ENCODE measurements at places on chromosomes 6 and 20.

- no peak for DNase-seq
Measured at GRCh38 chr6:524803-525202, 132.1 kb downstream of the HUS1B start.

DNA sequence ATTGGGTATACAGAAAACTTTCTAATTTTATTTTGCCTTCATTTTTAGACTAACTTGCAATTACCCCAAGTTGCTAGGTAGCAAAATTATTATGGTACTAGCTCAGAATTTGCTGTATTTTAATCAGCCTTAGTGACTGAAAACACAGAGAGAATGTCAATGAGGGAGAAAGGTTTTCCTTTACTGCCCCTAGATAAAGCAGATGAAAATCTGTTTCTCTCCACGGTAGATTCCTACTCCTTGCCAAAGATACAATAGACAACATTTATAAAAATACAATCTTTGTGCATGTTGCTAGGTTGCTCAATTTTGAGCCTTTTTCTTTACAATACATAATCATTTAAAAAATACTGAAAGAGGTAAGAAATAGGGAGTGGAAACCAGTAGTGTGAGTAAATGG is 222.2 kb downstream of the BCKDHB start:
- no peak for DNase-seq

GRCh38 chr6:38805127-38805655 is 90.1 kb downstream of the DNAH8 start:
- DNase-seq, result no peak

DNA sequence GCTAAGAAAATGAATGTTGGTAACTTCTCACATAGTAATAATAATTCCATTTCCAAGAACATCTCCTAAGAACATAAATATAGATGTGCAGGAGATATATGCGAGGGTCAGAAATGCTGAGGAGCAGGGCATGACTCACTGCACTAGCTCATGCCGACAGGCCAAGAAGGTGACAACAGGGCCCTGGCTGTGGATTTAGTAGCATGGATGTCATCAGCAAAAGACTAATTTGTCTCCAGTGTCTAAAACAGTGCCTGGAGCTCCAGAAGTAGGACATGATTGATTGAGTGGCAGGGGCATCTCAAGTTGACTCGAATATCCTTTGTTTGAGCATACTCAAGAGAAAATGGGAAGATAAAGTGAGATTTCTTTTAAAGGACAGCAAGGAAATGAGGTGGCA is 207.0 kb upstream of the FOXA2 start:
- no peak for DNase-seq

- DNase-seq, result no peak
Measured at GRCh38 chr20:17538517-17539170, 7.5 kb upstream of the BFSP1 start.

- DNase-seq, result no peak
Measured at GRCh38 chr6:43909474-43910148, 139.6 kb downstream of the VEGFA start.

- DNase-seq, result peak; percentile 69
Measured at GRCh38 chr20:43925215-43925614, 10.6 kb downstream of the TOX2 start.

- no peak for DNase-seq
Measured at GRCh38 chr6:133241901-133242636, 912 bp downstream of the EYA4 start.

DNA sequence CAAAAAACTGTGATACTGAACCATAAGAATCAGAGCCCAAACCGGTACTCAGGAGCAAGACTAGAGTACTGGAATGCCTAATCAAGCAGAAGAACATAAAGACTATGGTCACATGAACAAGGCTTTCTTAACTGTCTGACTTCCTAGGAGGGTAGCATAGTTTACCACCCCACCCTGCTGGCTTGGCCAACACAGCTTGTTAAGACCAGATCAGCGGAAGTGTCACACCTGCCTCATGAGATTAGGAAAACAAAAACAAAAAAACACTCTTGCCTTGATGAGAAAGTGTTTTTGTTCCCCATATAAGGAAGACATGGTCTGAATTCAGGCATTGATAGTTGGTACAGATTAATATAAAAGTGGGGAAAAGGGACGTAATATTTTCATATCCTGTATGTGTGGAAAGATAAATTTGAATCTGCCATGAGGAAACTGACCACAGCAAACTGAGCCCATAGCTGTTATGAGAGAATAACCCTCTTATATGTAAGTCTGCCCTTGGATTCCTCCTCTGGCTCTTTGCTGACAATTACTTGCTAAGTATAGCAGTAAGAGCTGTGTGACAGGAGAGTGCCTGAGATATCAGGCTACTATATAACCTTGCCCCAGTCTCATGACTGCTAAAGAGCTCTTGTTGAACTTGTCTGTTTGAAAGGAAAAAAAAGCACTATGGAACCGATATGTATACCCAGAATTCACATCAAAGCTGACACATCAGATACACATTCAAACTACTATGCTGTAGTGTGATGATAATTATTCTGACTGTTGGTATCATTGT is 197.1 kb downstream of the EPHA7 start:
- DNase-seq, result no peak

DNA sequence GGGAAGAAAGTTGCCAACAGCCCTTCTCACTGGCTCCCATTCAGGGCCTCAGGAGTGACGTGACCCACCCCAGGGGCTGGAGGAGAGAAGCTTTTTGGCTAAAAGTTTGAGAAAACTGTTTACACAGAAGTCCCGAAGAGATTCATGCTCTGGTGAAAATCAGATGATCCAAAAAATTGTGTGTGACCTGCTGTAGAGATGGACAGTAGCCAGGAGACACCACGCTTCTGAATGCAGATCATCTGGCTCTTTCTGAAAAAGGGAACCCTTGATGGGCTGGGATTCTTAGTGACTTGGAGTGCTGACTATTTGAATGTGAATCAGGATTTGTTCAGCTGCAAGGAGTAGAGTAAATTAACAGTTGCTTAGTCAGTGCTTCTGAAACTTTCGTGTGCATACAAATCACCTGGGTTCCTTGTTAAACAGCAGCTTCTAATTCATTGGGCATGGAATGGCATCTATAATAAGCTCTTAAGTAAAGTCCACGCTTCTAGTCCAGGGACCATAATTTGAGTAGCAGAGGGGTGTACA is 265.1 kb downstream of the PREX1 start:
- no peak for DNase-seq

- no peak for DNase-seq
Measured at GRCh38 chr20:37922016-37922415, 19.1 kb downstream of the VSTM2L start.

- DNase-seq, result no peak
Measured at GRCh38 chr6:132041706-132042105, 90.5 kb upstream of the CCN2 start.

DNA sequence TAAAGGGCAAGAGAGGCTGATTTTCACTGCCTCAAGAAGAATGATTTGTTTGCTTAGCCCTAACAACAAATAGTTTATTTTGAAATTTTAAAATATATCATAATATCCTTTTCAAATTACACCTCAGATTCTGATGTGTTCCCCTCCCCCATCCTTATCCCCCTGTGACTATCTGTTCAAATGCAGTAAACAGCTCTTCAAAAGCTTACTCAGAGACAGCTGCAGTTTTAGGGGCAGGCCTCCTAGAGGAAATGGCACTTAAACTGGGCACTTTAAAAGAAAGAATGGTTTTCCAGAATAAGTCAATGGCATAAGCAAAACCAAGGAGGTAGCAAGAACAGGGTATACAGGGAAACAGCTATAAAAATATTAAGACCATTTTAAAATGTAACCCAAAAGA is 118.6 kb upstream of the UST start:
- DNase-seq, result no peak

DNA sequence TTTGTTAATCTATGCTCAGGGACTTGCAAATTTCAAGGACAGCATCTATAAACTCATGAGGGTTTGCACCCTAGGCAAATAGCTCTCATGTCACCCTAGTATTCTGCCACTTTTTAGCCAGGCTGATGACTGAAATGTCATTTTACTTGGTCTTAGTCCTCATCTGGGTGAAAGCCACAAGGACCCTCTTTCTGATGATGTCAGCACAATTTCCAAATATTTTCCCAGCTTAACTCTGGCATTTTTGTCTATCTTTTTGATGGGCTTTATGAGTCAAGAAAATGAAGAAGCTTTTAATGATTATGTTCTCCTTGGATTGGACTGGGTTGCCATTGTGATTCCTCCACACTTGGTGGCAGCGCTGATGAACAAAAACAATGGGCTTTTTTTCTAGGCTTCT is 420.1 kb upstream of the BTBD3 start:
- no peak for DNase-seq

DNA sequence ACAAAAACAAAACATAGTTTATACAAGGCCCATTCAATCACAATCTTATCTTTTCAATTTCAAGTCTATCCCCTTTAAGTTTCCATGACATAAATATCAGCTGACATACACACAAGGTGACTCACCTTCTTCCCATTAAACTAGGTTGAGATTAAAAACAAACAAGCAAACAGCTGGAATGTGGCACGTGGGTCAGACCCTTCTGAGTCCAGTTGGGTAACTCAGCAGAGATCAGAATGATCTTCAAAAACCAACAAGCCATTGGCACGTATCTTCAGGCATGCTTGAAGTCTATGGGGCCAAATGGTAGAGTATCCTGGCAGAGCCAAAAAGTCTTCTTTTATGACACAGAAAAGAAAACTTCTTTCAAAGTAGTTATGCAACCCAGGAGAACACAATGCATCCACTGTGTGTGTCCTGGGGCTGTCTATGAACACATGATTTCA is 603.5 kb upstream of the CITED2 start:
- DNase-seq, result no peak

- DNase-seq, result no peak
Measured at GRCh38 chr6:143205991-143206390, 145.3 kb downstream of the AIG1 start.

DNA sequence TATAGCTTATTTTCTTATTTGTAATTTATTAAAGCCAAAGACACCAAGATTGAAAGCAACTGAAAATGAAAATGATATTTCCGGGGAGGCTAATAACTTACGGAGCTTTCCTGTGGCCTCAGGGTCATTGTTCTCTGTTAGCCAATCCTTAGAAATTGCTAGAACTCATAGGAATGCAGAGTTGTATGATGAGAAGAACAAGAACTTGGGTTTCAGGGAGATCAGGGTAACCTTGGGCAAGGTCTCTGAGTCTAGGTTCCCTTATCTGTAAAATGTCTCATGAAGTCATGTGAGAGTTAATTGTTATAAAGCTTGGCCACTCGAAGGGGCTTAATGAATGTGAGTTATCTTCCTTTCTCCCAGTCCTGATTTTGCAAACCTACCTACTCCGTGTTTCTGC is 20.1 kb upstream of the SERINC3 start:
- no peak for DNase-seq

DNA sequence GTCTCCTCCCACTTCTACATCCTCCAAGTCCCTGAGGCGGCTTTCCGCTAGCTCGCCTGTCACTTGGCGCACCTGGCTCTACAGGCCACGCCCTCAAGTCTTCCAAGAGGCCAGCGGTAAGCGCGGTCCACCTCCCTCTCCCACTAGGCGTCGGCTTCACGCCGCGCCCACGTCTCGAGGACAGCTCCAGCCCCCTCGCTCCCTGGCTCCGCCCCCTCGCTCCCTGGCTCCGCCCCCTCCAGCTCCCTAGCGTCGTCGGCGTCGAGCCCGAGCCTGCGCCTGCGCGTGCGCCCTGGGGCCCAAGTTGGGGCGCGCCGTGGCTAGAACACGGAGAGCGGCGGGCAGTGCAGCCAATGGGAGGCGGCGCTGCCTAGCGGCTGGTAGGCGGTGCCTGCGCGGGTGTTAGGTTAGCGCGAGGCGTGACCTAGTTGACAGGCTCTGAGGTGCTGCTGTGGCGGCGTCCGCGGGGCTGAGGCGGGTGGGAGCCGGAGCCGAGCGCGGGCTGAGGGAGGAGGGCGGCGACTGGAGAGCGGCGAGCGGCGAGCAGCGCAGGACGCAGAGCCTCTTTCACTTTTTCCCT is at the start of gene MACROD2:
TSS of gene MACROD2 (plus strand) at position 431 of the 580 bp plus-strand sequence.
- no peak for DNase-seq

- DNase-seq, result no peak
Measured at GRCh38 chr20:2253256-2253655, 42.5 kb upstream of the TGM3 start.

GRCh38 chr6:75244063-75244584 is 523 bp upstream of the COX7A2 start:
- no peak for DNase-seq

- DNase-seq, result no peak
Measured at GRCh38 chr6:135814043-135814442, 37.5 kb upstream of the PDE7B start.

Data from activated CD8-positive, alpha-beta memory T cell treated with anti-CD3 and anti-CD28 coated beads for 4 hours (primary cell).